Ascending aorta (tissue), 2 donors: ENCODE measurements at places on chromosomes 11 and 22.

DNA sequence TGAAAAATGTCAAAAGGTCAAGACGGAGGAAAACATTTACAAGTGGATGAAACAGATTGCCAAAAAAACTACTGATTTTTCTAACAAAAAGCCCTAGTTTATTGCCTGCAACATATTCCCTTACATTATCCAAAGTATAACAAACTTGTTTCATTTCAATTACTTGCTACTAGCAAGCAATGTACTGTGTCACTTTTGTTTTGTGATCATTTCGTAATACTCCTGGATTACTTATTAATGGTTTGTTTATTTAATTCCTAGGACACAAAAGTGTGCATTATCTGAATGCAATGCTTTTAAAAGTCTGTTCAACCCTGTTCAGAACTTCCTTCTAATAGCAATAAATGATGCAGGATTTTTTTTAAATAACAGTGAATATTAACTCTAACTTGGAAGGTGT, 50.9 kb downstream of the CCDC34 start:
- no peak overlapping the region for H3K4me3 ChIP-seq
- no peaks in the 10 kb centered on the region for H3K36me3 ChIP-seq
- no peak overlapping the region for H3K27ac ChIP-seq
- H3K4me1 ChIP-seq, result no peaks in the 10 kb centered on the region
- DNase-seq, result no peak

DNA sequence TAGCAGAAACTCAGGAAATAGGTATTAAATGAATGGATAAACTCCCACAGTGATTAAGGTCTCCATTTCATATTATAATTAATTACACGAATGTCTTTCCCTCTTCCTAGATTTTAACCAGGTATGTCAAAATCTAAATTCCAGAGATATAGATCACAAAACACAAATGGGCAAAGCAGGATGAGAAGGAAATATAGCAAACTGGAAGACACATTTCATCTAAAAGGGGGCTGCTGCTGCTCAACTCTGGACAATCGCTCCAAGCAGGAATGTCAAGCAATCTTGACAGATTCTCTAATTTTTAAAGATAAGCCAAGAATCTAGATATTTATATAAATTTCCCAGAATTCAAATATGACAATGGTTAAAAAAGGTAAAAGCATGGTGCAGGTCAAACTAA, 554.2 kb upstream of the CCDC90B start:
- no peaks in the 10 kb centered on the region for H3K4me1 ChIP-seq
- H3K36me3 ChIP-seq, result no peaks in the 10 kb centered on the region
- no peaks in the 10 kb centered on the region for H3K27me3 ChIP-seq
- no peak for DNase-seq
- H3K27ac ChIP-seq, result no peak overlapping the region

- no peak overlapping the region for H3K27ac ChIP-seq
- H3K4me1 ChIP-seq, result no peaks in the 10 kb centered on the region
- no peak for DNase-seq
- H3K4me3 ChIP-seq, result no peak overlapping the region
- no peaks in the 10 kb centered on the region for H3K27me3 ChIP-seq
- peaks cover 60% of the 10 kb centered on the region for H3K36me3 ChIP-seq
These were observed 9.0 kb downstream of the HMGXB4 start for GRCh38 chr22:35266277-35266676.

DNA sequence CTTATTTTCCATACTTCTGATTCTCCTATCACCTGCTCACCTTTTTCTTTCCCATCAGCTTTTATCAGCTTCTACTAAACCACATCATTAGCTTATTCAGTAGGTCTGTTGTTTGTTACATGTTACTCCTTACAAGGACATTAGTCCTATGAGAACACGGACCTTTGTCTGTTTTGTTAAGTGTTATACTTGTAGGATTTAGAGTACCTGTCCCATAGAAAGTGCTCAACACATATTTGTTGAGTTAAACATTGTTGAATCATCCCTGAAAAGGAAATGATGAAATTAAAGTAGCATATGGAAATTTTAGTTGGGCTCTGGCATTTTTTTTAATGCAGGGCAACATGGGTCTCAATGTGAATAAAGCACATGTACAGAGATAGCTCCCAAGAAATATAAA, 222.1 kb upstream of the CARD18 start:
- H3K27ac ChIP-seq, result no peak overlapping the region
- H3K27me3 ChIP-seq, result no peaks in the 10 kb centered on the region
- DNase-seq, result no peak
- H3K36me3 ChIP-seq, result no peaks in the 10 kb centered on the region
- no peak overlapping the region for H3K4me3 ChIP-seq

GRCh38 chr11:65410936-65411680, 11.5 kb upstream of the NEAT1 start:
- H3K36me3 ChIP-seq, result peaks cover 65% of the 10 kb centered on the region
- H3K4me1 ChIP-seq, result peaks cover 4% of the 10 kb centered on the region
- no peaks in the 10 kb centered on the region for H3K27me3 ChIP-seq
- DNase-seq, result no peak
- no peak overlapping the region for H3K4me3 ChIP-seq

- H3K27ac ChIP-seq, result no peak overlapping the region
- no peaks in the 10 kb centered on the region for H3K27me3 ChIP-seq
- H3K36me3 ChIP-seq, result no peaks in the 10 kb centered on the region
- peaks cover 4% of the 10 kb centered on the region for H3K4me1 ChIP-seq
- H3K4me3 ChIP-seq, result no peak overlapping the region
- no peak for DNase-seq
These were observed 33.8 kb downstream of the RAB30 start for GRCh38 chr11:83037877-83038276.

- no peak for DNase-seq
- H3K4me1 ChIP-seq, result no peaks in the 10 kb centered on the region
- H3K27me3 ChIP-seq, result no peaks in the 10 kb centered on the region
- no peak overlapping the region for H3K27ac ChIP-seq
- no peak overlapping the region for H3K4me3 ChIP-seq
These were observed 37.5 kb downstream of the ZC3H12C start for GRCh38 chr11:110130642-110131238.

DNA sequence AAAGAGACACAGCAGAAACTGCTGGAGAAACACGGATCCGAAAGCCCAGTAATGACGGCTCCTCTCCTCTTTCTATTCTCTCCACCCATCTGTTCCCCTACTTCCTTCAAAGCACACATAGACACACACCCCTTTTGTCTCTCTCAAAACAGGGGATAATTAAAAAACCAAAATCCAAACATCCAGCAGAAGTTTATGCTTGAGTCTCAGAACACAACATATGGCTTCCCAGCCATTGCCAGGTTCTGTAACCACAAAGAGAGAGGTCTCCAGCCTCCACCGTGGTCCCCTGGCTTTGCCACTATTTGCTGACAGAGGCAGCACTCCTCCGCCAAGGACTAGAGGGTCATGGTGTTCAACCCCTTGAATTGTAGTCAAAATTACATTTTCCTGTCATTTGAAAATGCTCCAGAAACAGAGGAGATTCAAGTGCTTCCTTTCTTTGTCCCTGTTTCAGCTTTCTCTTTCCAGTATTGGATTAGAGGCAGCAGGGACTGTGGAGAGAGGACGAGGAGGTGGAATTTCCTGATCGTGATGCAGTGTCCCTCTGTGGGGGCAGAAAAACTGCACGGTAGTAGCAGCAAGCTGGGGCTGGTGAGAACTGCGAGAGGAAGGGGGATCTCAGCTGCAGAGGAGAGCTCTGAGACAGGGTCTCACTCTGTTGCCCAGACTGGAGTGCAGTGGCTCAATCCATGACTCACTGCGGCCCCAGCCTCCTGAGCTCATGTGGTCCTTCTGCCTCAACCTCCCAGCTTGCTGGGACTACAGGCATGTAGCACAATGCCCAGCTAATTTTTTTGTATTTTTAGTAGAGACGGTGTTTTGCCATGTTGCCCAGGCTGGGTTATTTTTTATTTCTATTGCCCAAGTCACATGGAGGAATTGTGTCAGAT, 60.3 kb downstream of the UBASH3B start:
- no peaks in the 10 kb centered on the region for H3K36me3 ChIP-seq
- H3K27me3 ChIP-seq, result no peaks in the 10 kb centered on the region
- no peak for DNase-seq
- H3K27ac ChIP-seq, result no peak overlapping the region
- H3K4me1 ChIP-seq, result no peaks in the 10 kb centered on the region

- no peak for DNase-seq
- H3K4me1 ChIP-seq, result no peaks in the 10 kb centered on the region
These were observed 67.1 kb downstream of the CCDC34 start for GRCh38 chr11:27295928-27296327.

GRCh38 chr22:38611559-38611958, 41.6 kb upstream of the DMC1 start:
- H3K27ac ChIP-seq, result no peak overlapping the region
- no peak for DNase-seq
- H3K4me1 ChIP-seq, result no peaks in the 10 kb centered on the region
- H3K27me3 ChIP-seq, result no peaks in the 10 kb centered on the region
- no peak overlapping the region for H3K4me3 ChIP-seq
- no peaks in the 10 kb centered on the region for H3K36me3 ChIP-seq

GRCh38 chr22:24521791-24522245, 26.7 kb downstream of the UPB1 start:
- no peaks in the 10 kb centered on the region for H3K4me1 ChIP-seq
- no peak overlapping the region for H3K27ac ChIP-seq

GRCh38 chr11:63277345-63277943, 34.0 kb upstream of the SLC22A25 start:
- no peak for DNase-seq
- H3K27ac ChIP-seq, result no peak overlapping the region
- H3K4me3 ChIP-seq, result no peak overlapping the region
- H3K27me3 ChIP-seq, result no peaks in the 10 kb centered on the region

DNA sequence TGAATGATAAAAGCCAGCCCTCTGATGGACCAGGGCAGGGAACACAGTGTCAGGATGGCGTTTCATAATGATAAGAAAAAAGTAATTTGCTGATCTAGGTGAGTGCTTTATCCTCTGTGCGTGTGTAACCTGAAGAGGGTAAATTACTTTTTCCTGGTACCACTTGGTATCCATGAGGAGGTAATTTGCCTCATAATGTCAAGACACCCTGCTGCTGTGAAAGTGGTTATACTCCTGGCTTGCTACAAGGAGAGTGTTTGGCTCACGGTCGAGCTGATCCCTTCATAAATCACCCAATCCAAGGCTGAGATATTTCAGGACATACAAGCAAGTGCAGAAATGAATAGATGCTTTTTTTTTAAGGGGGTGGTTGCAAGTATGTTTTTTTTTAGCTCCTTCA, 207.2 kb upstream of the PGR start:
- no peak overlapping the region for H3K4me3 ChIP-seq
- no peaks in the 10 kb centered on the region for H3K36me3 ChIP-seq
- DNase-seq, result no peak
- H3K27ac ChIP-seq, result peak overlapping the region; percentile 45
- no peaks in the 10 kb centered on the region for H3K4me1 ChIP-seq
- H3K27me3 ChIP-seq, result no peaks in the 10 kb centered on the region

GRCh38 chr11:61959678-61960077, 7.8 kb downstream of the FTH1 start:
- DNase-seq, result no peak
- no peaks in the 10 kb centered on the region for H3K27me3 ChIP-seq
- H3K4me1 ChIP-seq, result peaks cover 5% of the 10 kb centered on the region
- no peak overlapping the region for H3K4me3 ChIP-seq
- H3K27ac ChIP-seq, result no peak overlapping the region

- DNase-seq, result no peak
- H3K4me1 ChIP-seq, result peaks cover 4% of the 10 kb centered on the region
- no peak overlapping the region for H3K4me3 ChIP-seq
These were observed 3.4 kb upstream of the APOA1 start for GRCh38 chr11:116840746-116841296.

DNA sequence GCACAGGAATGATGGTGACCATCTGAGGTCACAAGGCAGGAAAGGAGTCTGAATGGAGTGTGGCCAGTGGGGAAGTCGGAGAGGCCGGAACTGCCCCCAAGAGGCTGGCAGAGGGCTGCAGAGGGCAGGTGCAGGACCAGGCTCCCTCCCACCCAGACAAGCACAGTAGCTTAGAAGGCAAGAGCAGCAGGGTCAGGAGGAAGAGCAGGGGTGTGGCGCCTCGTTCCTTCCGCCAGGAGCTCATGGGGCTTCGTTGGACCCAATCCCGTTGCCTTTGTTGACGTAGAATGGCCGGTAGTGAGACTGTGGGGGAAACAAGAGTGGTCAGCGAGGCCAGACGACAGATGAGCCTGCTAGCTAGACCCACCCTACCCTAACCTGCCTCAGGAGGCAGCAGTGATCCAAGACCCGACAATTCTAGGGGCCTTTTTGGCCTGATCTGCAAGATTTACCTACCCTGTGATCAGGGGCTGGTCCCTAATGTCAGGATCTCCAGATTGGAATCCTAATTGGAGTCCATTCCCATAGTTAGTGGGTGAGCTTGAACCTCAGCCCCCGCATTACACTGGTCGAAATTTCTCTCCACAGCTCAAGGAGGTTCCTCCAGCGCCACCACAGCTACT, 25.6 kb downstream of the TRIM29 start:
- H3K36me3 ChIP-seq, result no peaks in the 10 kb centered on the region
- DNase-seq, result no peak
- no peaks in the 10 kb centered on the region for H3K27me3 ChIP-seq
- no peaks in the 10 kb centered on the region for H3K4me1 ChIP-seq
- H3K4me3 ChIP-seq, result no peak overlapping the region

GRCh38 chr11:20022363-20023081, 137.8 kb downstream of the DBX1 start:
- no peak overlapping the region for H3K27ac ChIP-seq
- no peaks in the 10 kb centered on the region for H3K36me3 ChIP-seq
- H3K27me3 ChIP-seq, result no peaks in the 10 kb centered on the region
- H3K4me1 ChIP-seq, result peaks cover 21% of the 10 kb centered on the region

DNA sequence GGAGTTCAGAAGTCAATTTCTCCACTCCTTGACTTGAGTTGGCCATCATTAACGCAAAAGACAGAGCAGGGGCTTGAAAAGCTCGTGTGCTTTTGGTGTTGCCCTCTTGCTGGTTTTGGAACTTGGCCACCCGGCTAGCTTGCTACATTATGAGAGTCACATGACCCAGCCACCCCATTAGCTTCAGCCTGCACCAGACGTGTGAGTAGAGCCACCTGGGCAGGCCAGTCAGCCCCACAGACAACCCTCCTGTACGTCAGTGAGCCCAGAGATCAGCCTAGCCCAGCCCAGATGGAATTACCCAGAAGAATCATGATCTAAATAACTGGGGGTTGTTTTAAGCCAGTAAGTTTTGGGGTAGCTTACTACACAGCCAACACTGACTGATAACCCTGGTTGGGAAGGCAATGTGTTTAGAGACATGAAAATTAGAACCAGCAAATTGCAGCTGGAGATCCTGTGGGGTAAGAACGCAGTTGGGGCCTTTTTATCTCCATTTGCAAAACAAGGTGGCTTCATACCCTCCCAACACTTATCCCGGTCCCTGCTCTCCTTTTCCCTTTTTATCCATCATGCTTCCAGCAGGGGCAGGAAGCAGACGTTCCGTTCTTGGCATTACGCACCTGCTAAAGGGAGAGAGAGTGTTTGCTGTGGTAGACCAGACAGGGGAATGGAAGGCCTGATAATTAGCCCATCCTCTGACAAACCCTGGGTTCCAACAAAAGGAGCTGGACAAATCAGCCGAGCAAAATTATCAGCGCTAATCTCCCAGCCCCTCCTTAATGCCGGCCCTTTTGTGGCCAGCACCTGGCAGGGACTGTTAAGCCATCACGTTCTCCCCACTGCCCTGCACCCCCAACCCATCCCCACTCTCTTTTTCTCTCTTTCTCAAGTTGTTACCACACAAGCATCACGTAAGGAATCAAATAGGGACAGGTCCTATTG, 548.7 kb upstream of the CADM1 start:
- H3K4me1 ChIP-seq, result no peaks in the 10 kb centered on the region
- H3K27me3 ChIP-seq, result no peaks in the 10 kb centered on the region
- H3K36me3 ChIP-seq, result no peaks in the 10 kb centered on the region
- DNase-seq, result no peak
